GF-D8 (cell line): ENCODE measurements at places on chromosomes 2 and 18.

GRCh38 chr2:75698918-75699317 is 11.8 kb downstream of the GCFC2 start:
- no peak for DNase-seq

- no peak for DNase-seq
These were observed at the start of gene GPR17 for GRCh38 chr2:127645395-127646291. GPR17 (plus strand) TSS chr2:127646153; CDS start chr2:127650736, 4,583 bp downstream.

- no peak for DNase-seq
These were observed 236.1 kb downstream of the FHOD3 start for GRCh38 chr18:36533446-36534153.

- no peak for DNase-seq
These were observed 289.3 kb upstream of the TNP1 start for GRCh38 chr2:217149087-217149660.

DNA sequence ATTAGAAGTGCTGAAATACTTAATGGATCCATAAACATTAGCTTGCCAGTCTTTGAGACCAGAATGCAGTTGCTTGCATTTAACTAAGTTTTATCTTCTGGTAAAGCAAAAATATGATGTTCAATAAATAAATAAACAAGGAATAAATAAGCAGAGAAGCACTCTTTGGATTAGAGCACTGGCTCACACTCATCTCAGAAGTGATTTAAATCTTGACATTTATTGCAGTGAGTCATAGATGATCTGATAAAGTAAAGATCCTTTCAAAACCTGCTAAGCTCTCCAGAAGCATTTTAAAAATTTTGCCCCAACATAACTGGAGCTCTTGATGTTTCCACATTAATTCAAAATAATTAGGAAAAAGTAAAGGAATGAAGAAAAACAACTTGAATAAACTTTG is 66.8 kb downstream of the KYNU start:
- DNase-seq, result no peak

GRCh38 chr2:46876741-46877384 is 38.7 kb downstream of the MCFD2 start:
- DNase-seq, result peak; percentile 2
